ENCODE measurements at places on chromosomes 4 and X. TPM values are rescaled to one million over a fixed set of nuclear protein-coding genes. Genes with fewer than 3 reads are reported as not detected.

GABRA4 gene
- not detected for total RNA-seq

SFRP2 gene
- total RNA-seq: 0.13 TPM

DDX60 gene
- total RNA-seq: 17.4 TPM

CDX4 gene
- not detected for total RNA-seq

CYSLTR1 gene
- total RNA-seq: 5.1 TPM

RIPPLY1 gene
- total RNA-seq: not detected

HSFX3 gene
- total RNA-seq: not detected

UGT2A1 gene
- total RNA-seq: not detected

ADGRG4 gene
- under 0.01 TPM for total RNA-seq

HS6ST2 gene
- total RNA-seq: not detected

DKK2 gene
- not detected for total RNA-seq

NSUN7 gene
- total RNA-seq: not detected

POF1B gene
- not detected for total RNA-seq

EDNRA gene
- 9.3 TPM for total RNA-seq
